ENCODE measurements at places on chromosomes 11 and 22. TPM values are rescaled to one million over a fixed set of nuclear protein-coding genes. Genes with fewer than 3 reads are reported as not detected.

- no peak overlapping the region for H3K27ac ChIP-seq
- no peak overlapping the region for H3K4me3 ChIP-seq
- no peaks in the 10 kb centered on the region for H3K36me3 ChIP-seq
- H3K27me3 ChIP-seq: peaks cover 98% of the 10 kb centered on the region
- H3K4me1 ChIP-seq: no peaks in the 10 kb centered on the region
Measured at GRCh38 chr11:134445601-134446325, 33.7 kb upstream of the B3GAT1 start.

The INS gene
- total RNA-seq: not detected

The CDHR5 gene
- total RNA-seq: not detected

The LMO1 gene
- not detected for total RNA-seq

- H3K27ac ChIP-seq: no peak overlapping the region
- H3K27me3 ChIP-seq: peaks cover 11% of the 10 kb centered on the region
- no peaks in the 10 kb centered on the region for H3K36me3 ChIP-seq
- H3K4me1 ChIP-seq: no peaks in the 10 kb centered on the region
- no peak overlapping the region for H3K4me3 ChIP-seq
Measured at GRCh38 chr11:35459489-35459888, 40.1 kb upstream of the SLC1A2 start.

GRCh38 chr11:126636911-126637794 lies 281.7 kb downstream of the ST3GAL4 start:
- peaks cover 57% of the 10 kb centered on the region for H3K27me3 ChIP-seq
- H3K4me3 ChIP-seq: no peak overlapping the region
- H3K27ac ChIP-seq: no peak overlapping the region
- H3K4me1 ChIP-seq: no peaks in the 10 kb centered on the region
- no peaks in the 10 kb centered on the region for H3K36me3 ChIP-seq

Data from PC-9 (cell line).